Right lobe of liver (tissue), 6 donors: ENCODE measurements at places on chromosomes 12 and 14.

- DNase-seq, result no peak
Measured at GRCh38 chr14:58315606-58316005, 17.3 kb downstream of the ARID4A start.

DNA sequence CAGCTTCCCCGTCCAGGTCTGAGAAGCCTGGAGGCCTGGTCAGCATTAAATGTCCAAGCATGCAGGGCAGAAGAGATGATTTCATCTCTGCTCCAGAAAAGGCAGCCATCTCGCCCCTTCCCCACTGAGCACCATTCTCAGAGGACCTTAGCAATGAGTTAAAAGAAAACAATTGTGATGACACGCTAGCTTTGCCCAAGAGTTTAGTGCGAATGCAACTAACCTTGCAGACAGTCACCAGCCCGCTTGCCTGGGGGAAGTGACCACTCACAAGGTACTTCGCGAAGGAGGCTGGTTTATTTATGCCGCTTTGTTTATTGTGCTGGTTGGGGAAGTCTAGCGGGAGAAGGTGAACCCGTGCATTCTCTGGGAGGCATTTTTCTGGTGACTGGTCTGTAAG, 170.7 kb downstream of the RBM19 start:
- DNase-seq, result no peak

DNA sequence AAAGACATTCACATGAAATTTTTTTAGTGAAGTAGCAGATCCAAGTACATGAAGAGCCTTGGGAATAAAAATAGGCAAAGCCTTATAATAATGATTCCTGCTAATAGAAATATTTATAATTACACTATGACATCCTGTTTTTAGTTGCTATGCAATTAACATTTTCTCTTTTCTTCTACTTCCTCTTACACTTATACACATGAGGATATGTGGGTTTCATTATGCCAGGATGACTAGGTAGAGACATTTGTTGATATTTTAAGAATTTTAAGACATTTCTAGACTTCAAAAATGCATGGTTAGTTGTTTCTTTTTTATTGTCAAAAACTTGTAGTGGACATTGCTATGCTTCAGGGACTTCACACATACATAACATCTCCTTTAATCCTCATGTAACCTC, 326.8 kb downstream of the SYT1 start:
- DNase-seq, result no peak

GRCh38 chr12:57835366-57836288, 10.9 kb downstream of the CTDSP2 start:
- DNase-seq, result no peak

DNA sequence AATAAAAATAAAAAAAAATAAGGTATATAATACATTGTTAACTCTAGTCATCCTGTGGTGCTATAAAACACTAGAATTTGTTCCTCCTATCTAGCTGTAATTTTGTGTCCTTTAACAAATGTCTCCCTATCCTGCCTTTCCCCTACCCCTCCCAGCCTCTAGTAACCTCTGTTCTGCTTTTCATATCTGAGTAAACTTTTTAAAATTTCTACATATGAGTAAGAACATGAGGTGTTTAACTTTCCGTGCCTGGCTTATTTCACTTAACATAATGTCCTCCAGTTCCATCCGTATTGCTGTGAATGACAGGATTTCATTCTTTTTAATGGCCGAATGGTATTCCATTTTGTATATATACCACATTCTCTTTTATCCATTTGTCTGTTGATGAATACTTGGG, 71.3 kb upstream of the GNG2 start:
- DNase-seq, result no peak

DNA sequence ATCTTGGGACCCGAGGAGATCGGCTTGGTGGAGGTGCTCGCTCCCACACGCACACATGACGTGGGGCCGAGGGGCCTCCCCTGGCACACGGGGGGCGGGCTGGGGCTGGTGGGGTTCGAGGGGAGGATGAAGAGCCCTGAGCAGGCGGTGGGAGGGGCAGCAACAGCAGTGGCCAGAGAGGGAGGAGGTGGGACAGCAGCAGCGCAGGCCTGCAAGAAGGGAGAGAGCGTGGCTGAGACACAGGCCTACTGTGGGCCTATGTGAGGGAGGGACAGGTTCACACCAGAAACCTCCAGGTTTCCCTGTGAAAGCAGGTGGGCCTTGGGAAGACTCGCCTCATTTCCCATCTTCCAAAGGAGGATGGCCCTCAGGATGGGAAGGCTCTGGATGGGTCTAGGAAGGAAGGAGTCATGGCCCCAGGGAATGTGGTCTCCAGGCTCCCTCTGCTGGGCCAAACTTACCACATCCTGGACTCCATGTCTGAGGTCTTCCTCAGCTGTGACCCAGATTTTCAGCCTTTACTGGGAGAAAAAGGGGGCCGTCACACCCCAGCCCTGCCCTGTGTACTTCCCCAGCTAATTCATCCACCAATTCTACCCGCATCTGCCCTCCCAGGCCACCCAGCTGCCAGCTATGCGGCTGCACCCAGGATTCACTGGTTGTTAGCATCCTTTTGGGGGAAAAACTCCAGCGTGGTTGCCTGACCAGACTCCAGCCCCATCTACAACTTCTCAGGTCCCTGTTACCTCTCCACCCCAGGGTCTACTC, 2.8 kb downstream of the PIANP start:
- no peak for DNase-seq

GRCh38 chr14:104367866-104368750, 211.5 kb upstream of the C14orf180 start:
- DNase-seq, result no peak

DNA sequence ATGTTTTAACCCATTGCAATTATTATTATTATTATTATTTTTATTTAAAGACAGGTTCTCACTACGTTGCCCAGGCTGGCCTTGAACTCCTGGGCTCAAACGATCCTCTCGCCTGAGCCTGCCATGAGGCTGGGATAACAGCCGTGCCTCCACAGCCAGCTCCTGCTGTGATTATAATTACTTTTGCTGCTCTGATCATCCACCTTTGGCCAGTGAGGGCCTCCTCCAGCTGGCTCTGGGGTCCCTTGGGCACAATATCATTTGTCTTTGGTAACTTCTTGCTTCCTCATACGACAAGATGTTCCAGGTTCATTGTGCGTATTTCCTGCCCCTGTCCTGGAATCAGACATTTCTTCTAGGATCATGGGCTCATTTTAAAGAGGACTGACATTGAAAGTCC, 28.4 kb downstream of the LRTM2 start:
- DNase-seq, result no peak
